ENCODE measurements at places on chromosomes 6 and 20. TPM values are rescaled to one million over a fixed set of nuclear protein-coding genes. Genes with fewer than 3 reads are reported as not detected.
A peak's percentile ranks its signal among the peaks of the same experiment; 100 is the strongest.

DNA sequence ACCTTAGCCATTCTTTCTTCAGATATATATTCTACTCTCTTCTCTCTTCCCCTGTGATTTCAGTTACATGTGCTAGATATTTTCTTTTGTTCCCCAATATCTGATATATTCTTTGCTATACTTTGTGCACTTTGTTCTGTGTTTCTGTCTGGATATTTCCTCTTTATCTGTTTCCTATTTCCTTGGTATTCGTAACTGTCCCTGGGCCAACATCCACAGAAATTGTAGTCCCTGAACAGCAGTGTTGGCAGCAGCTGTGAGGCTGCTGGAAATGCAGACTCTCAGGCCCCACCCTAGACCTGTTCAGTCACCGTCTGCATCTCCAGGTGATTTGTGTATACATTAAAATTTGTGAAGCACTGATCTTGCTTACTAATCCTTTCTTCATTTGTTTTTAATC, 522.9 kb upstream of the SOX4 start:
- peaks cover 11% of the 10 kb centered on the region for H3K4me1 ChIP-seq
- H3K4me3 ChIP-seq: no peak overlapping the region
- DNase-seq: no peak
- no peaks in the 10 kb centered on the region for H3K27me3 ChIP-seq

DNA sequence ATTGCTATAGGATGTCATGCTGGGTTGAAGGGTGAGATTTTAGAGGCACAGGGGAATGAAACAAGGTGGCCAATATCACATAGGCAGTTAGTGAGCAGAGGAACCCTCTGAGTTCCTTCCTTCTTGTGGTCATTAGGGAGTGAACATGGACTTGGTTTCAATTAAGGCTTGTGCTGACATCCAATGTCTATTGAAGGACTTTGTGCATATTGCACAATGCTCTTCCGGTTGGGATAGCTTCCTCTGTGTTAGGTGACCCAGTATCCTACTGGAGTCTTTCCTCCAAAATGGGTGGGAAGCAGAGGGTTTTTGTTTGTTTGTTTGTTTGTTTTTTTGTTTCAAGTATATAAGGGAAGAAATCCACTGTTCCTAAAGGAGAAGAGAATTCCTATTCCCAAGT, 98.5 kb downstream of the HDGFL1 start:
- no peak overlapping the region for H3K4me3 ChIP-seq
- no peak overlapping the region for H3K27ac ChIP-seq
- H3K27me3 ChIP-seq: no peaks in the 10 kb centered on the region
- no peak for DNase-seq
- no peaks in the 10 kb centered on the region for H3K36me3 ChIP-seq

DNA sequence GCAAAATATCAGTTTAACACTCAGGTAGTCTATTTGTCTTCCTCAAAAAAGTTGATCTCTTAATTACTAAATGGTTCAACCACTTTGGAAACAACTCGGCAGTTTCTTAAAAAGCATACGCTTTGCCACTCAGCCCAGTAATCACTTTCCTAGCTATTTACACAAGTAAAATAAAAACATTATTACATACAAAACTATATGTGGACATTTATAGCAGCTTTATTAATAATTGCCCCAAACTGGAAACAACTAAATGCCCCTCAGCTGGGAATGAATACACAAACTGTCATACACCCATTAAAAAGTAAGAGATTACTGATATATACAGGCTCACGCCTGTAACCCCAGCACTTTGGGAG, 7.4 kb downstream of the EEF1A1 start:
- H3K27ac ChIP-seq: no peak overlapping the region
- peak; percentile 26 for DNase-seq
- no peaks in the 10 kb centered on the region for H3K27me3 ChIP-seq
- H3K36me3 ChIP-seq: peaks cover 34% of the 10 kb centered on the region

Gene RFX6
- total RNA-seq: 0.17 TPM

Gene TRMT6
- total RNA-seq: 35.4 TPM

Gene BPI
- total RNA-seq: not detected

Gene DEF6
- 37.3 TPM for total RNA-seq

GRCh38 chr6:14638906-14639761, 521.6 kb downstream of the CD83 start:
- H3K36me3 ChIP-seq: no peaks in the 10 kb centered on the region
- H3K4me1 ChIP-seq: peaks cover 24% of the 10 kb centered on the region
- DNase-seq: peak; percentile 52
- peak overlapping the region; percentile 20 for H3K27ac ChIP-seq
- peak overlapping the region; percentile 54 for H3K4me3 ChIP-seq

DNA sequence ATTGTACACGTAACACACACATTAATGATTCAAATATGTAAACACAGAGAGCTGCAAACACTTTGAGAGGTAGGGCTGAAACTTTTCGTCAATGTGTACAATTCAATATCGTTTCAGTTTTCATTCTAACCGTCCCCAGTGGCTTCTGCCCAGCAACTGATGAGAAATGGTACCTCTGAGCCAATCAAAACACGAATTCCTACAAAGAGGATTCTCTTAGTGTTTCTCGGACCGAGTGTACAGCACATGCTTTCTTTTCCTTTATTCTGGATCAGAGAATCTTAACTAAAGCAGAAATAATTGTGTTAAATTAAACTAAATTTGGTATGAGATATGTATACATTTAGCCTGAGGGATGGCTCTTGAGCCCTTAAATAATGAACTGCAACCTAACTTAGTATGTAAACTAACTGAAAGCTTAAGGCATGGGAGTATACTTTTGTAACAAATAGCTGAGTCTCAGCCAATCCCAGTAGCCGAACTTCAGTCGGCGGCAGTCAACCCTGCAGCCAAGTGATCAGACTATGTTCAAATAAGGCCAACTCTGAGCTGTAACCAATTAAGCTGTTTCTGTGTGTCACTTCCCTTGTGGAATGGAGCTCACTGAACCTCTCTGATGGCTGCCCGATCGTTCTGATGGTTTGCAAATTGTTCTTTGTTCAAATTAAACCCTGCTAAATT, 16.1 kb downstream of the BTN2A1 start:
- peak; percentile 94 for DNase-seq
- H3K4me3 ChIP-seq: peak overlapping the region; percentile 68
- peak overlapping the region; percentile 52 for H3K27ac ChIP-seq
- H3K4me1 ChIP-seq: peaks cover 30% of the 10 kb centered on the region
- H3K27me3 ChIP-seq: no peaks in the 10 kb centered on the region
- no peaks in the 10 kb centered on the region for H3K36me3 ChIP-seq

Gene MYH7B
- 0.04 TPM for total RNA-seq

DNA sequence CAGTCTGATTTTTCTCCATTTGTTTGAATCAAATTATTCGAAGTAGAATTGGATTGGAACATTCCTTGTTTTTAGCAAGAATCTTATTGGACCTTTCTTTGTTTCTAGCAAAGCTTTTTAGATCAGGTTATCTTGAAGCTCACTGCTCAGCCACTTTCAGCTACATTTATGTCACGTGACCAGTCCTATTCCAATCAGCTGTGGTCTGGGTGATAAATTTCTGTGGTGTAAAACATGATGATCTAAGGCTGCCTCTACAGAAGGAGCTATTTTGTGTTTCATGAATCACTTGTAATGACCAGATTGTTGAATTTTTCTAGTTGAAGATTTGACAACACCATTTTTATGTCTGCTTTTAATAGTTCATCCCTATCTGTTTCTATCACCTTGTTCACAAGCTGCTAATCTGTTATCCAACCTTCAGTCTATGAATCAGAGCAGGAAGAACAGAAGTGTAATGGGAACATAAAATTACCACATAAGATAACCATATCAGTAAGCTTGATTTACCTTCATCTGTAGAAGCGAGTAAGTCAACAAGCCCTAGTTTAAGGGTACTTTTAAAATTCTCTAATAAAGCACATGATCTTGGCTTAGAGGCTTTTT, 101.0 kb upstream of the MAP3K7 start:
- no peaks in the 10 kb centered on the region for H3K27me3 ChIP-seq
- H3K4me1 ChIP-seq: no peaks in the 10 kb centered on the region
- H3K27ac ChIP-seq: no peak overlapping the region
- DNase-seq: no peak
- no peaks in the 10 kb centered on the region for H3K36me3 ChIP-seq

- H3K27ac ChIP-seq: no peak overlapping the region
- H3K36me3 ChIP-seq: no peaks in the 10 kb centered on the region
- H3K4me3 ChIP-seq: no peak overlapping the region
- no peak for DNase-seq
Observed at GRCh38 chr6:35589904-35590303, 77.2 kb upstream of the TULP1 start.

DNA sequence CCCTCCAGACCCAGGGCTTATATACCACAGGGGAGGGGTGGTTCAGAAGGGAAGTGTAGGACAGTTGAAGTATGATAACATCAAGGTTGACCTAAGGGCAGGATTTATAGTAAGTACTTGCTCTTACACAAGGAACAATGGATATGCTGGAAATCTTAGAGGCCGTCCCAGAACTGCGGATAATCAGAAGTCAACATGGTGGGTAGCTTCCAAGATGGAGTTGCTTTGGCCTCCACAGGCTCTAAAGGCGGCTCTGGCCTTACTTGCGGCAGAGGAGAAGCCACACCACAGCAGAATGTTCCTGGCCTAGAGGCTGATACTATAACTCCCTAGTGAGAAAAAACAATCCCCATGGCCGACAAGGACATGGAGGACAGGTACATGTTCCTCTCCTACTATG, 344.7 kb downstream of the CDC5L start:
- DNase-seq: no peak
- no peak overlapping the region for H3K27ac ChIP-seq
- no peaks in the 10 kb centered on the region for H3K36me3 ChIP-seq
- no peaks in the 10 kb centered on the region for H3K27me3 ChIP-seq

Gene OTOR
- total RNA-seq: not detected

Gene DEFB128
- not detected for total RNA-seq

DNA sequence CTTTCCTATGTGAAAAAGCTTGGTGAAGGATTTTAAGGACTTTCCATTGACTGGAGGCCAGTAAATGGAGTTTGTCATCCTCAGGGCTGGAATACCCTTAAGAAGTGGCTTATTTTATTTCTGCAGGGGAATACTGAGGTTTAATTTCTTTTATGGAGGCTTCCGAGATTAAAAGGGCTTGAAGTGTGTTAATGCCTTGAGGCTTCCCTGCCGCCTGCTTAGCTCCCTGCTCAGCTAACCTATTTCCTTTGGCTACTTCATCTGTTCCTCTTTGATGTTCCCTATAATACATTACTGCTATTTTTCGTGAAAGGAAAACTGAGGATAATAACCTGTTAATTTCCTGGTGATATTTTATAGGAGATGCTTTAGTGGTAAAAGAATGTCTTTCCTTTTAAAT, 44.2 kb downstream of the HLA-DPB1 start:
- no peak for DNase-seq
- no peak overlapping the region for H3K27ac ChIP-seq
- peaks cover 46% of the 10 kb centered on the region for H3K27me3 ChIP-seq
- H3K36me3 ChIP-seq: no peaks in the 10 kb centered on the region
- H3K4me1 ChIP-seq: no peaks in the 10 kb centered on the region
